Endodermal cell (in vitro differentiated cells): ENCODE measurements at places on chromosomes 2 and 18.

DNA sequence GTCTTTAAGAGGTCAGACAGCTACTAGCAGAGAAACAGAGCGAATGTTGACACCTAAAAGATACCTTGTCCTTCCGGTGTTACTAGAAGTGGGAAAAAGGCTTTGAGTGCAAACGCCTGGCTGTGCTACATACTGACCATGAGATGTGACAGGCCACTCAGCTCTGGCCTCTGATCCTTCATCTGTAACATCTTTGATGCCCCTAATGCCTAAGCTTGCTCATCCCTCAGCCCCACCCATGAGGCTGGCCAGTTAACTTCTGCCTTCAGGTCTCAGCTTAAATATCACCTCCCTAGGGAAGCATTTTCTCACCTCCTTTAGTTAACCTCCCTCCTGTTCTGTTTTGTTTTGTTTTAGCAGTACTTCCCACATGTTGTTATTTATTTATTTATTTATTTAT, 15.9 kb downstream of the EPAS1 start:
- DNase-seq = no peak
- H3K4me1 ChIP-seq = no peaks in the 10 kb centered on the region
- no peak overlapping the region for H3K4me3 ChIP-seq
- H3K36me3 ChIP-seq = no peaks in the 10 kb centered on the region
- H3K27me3 ChIP-seq = peaks cover 62% of the 10 kb centered on the region
- no peak overlapping the region for H3K27ac ChIP-seq

DNA sequence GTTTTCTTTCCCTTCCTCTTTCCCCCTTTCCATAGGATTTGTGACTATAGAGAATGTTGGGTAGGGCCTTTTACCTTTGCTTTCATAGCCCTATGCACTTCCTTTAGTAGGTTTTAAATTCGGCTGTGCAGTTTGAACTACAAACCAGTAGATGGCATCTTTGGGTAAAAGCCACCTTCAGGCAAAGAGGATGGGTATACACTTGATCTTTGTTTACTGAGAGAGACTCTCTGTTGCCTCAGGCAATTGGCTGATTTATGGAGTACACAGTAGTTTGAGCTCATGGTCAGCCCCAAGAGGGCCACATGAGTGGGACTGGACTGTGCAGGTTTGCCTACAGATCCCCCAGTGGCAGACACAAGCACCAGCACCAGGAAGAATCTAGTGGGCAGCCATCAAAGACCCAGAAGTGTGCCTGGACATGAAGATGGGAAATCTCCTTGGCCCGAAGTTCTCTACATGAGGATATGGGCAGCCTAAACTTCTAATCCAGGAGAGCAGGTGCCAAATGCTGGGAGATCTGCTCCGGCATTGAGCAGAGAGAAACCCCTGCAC, 1304.3 kb upstream of the DDX18 start:
- no peak overlapping the region for H3K27ac ChIP-seq
- H3K36me3 ChIP-seq = no peaks in the 10 kb centered on the region
- H3K4me1 ChIP-seq = no peaks in the 10 kb centered on the region
- peak; percentile 49 for DNase-seq
- no peaks in the 10 kb centered on the region for H3K27me3 ChIP-seq
- no peak overlapping the region for H3K4me3 ChIP-seq

- H3K4me3 ChIP-seq = no peak overlapping the region
- DNase-seq = no peak
- no peak overlapping the region for H3K27ac ChIP-seq
- peaks cover 16% of the 10 kb centered on the region for H3K36me3 ChIP-seq
- H3K4me1 ChIP-seq = no peaks in the 10 kb centered on the region
Measured at GRCh38 chr2:183027443-183027842, 10.8 kb downstream of the NCKAP1 start.

DNA sequence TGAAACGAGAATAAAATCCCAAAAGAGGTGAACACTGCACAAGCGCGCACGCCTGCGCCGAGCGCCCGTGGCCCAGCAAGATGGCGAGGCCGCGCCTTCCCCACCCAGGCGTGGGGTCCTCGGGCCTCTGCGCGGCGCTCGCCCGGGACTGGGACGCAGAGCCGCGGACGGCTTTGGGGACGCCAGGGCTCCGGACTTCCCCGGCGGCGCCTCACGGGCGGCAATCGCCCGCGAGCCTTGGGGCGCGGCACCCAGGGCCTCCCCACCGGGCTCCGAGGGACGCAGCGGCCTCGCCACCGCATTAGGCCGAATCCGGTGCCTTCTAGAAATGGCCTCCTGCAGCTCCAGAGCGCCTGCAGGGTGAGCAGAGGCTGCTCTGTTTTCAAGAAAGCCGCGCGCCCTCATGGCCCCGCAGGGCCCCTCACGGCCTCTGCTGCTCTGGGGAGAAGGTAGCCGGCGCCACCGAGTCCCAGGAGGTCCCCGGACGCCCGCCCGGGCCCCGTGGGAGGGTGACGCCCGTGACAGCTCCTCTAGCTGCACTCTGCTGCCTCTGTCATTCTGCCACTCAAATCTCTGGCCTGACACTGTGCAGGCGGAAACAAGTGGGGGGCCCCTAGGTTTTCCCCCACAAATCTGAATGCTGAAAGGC, 35.9 kb upstream of the POMC start:
- H3K4me3 ChIP-seq = no peak overlapping the region
- no peaks in the 10 kb centered on the region for H3K36me3 ChIP-seq
- H3K27me3 ChIP-seq = no peaks in the 10 kb centered on the region
- no peak overlapping the region for H3K27ac ChIP-seq
- no peaks in the 10 kb centered on the region for H3K4me1 ChIP-seq

- H3K36me3 ChIP-seq = no peaks in the 10 kb centered on the region
- peaks cover 20% of the 10 kb centered on the region for H3K4me1 ChIP-seq
- no peak for DNase-seq
- no peaks in the 10 kb centered on the region for H3K27me3 ChIP-seq
- no peak overlapping the region for H3K27ac ChIP-seq
Measured at GRCh38 chr2:168805615-168806014, 3.2 kb downstream of the NOSTRIN start.

DNA sequence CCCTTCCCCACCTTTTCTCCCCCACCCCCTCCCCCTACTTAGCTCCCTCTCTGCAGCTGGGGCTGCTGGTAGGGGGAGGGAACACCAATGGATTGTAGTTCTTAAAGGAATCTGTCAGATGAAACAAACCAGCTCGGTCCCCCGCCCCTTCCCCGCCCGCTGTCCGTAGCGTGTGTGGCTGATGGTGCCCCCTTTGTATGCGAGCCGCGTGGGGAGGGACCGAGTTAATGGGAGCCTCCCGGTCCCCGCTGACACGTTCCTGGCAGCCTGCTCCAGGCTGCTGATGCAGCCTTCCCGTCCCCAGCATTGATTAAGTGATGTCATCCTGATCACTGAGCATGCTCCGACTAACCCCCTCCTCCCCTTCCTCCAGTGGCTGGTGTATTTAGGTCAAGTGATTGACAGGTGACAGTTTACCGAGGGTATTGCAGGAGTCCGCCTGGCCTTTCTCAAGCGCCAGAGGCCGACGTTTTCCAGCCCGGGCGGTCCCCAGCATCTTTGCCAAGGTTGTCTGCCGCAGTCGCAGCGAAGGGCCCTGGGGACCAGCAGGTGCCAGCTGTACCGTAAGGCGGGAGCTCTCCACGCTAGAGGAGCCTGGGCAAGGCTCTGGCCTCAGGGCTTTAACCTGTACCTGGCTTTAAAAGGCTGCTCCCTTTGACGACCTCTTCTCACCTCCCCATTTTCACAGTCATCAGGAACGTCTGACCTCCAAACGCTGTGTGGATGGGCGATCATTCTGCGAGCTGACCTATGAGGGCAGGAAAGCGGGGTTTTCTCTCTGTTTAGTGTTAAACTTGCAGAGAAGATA, 1.8 kb downstream of the KIF5C start:
- H3K4me1 ChIP-seq = no peaks in the 10 kb centered on the region
- peak; percentile 96 for DNase-seq
- no peaks in the 10 kb centered on the region for H3K36me3 ChIP-seq

GRCh38 chr2:102238039-102238756, 51.4 kb downstream of the IL1RL2 start:
- H3K4me1 ChIP-seq = no peaks in the 10 kb centered on the region
- no peak overlapping the region for H3K4me3 ChIP-seq
- no peak for DNase-seq
- H3K27me3 ChIP-seq = no peaks in the 10 kb centered on the region
- no peak overlapping the region for H3K27ac ChIP-seq
